ENCODE measurements at places on chromosomes 16 and 17. TPM values are rescaled to one million over a fixed set of nuclear protein-coding genes. Genes with fewer than 3 reads are reported as not detected.

CPNE7 gene
- 9.6 TPM for total RNA-seq

- DNase-seq: no peak
These were observed 112.0 kb upstream of the CREBBP start for GRCh38 chr16:3992297-3993051.

- no peak for DNase-seq
These were observed 3.9 kb downstream of the NLE1 start for GRCh38 chr17:35138218-35138617.

DNA sequence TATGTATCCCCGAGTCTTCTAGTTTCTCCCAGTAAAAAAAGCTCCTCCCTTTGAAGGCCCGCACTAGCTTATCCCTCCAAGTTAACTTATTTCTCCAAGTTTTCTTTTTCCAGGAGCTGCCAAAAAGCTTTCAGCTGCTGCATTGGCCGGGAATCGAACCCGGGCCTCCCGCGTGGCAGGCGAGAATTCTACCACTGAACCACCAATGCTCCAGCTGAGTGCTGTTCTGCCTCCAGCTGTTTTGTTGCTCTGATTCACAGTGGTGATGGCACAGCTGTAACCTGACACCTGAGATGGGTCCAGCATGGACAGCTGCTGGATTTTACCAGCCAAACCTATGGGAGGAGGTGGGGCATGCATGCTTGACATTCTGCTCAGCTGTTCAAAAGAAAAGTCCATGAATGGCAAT, 22.1 kb downstream of the VAC14 start:
- DNase-seq: peak; percentile 78
